EH (cell line): ENCODE measurements at places on chromosomes 7 and 10.

GRCh38 chr10:67629461-67629971 lies 66.5 kb downstream of the CTNNA3 start:
- DNase-seq, result peak; percentile 44

- peak; percentile 69 for DNase-seq
These were observed 1055.1 kb downstream of the KCNMA1 start for GRCh38 chr10:76582531-76582930.

- DNase-seq, result no peak
These were observed 60.9 kb upstream of the ADRB1 start for GRCh38 chr10:113982769-113983168.

GRCh38 chr7:113548137-113548536 lies 370.7 kb downstream of the PPP1R3A start:
- DNase-seq, result no peak

DNA sequence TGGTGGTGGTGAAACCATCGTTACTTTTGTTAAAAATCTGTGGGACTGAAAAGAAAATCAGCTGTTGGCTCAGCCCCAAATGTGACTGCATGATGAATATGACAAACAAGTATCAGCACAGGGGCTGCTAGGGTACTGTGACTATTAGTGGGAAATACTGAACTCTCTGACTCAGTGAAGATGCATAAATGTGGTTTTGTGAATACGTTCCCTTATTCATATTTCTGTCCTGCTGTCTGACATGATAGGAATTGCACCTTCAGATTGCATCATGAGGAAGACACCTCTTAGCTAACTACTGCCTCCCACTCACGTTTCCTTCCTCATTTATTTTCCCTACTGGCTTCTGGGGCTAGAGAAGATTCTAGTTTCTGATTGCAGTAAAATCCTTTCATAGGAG lies 1.4 kb downstream of the CLEC5A start:
- no peak for DNase-seq

DNA sequence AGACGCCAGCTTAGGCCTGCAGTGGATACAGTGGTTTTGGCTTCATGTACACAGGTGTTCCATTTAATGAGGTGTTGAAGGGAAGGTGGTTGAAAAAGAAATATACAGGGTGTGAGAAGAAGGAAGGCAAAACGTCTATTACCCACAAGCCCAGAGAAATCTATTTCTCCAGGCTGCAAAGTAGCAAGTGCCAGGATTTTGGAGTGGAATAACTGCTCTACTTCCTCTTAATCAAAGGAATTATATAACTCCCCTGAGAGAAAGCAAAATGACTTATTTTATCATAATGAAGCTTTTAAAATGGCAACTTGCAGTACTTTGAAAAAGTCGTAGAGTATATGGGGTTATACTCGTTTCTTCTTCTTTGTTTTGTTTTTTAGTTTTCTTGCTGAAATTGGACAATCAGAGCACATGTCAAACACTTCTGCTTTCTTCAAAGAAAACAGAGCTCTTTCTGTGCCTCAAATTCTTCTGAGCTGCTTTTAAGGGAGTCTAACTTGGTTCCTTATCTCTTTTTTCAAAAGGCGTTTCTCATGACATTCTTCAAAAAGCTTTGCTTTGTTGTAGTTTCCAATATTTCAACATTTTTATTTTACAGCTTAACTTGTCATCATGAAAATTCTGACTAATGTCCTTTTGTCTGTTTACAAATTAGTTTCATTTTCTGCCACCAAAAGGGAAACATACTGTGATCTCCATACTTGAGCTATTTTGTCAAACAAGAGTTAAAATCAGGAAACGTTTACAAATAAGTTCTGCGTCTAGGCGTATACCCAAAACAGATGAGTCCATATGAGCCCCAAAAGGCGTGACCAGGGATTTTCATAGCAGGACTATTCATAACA lies 289.7 kb downstream of the FRMD4A start:
- peak; percentile 44 for DNase-seq

DNA sequence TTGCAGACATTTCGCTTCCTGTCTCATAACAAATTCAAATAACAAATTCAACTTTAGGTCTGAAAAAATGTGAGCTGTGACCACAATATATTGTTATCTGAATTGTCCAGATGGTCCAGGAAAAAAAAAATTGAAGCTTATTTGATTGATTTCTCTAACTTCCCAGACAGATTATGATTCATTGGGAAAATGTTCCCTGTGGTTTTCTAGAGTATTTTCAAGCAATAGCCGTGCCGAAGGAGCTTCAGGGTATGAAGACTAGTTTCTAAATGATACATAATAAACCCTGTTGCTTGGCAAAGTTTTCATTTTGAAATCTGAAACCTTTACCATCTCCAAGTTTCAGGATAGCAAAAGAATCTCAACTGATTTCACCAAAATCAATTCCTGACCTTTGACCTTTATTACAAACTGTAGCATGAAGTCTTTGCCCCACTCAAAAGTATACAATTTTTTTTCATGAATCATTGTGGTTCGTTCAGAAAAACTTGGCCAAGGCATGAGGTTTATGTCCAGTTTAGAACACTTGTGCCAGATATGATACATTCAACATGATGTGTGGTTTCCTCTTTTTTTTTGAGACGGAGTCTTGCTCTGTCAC lies 109.9 kb downstream of the JCAD start:
- DNase-seq, result peak; percentile 96

DNA sequence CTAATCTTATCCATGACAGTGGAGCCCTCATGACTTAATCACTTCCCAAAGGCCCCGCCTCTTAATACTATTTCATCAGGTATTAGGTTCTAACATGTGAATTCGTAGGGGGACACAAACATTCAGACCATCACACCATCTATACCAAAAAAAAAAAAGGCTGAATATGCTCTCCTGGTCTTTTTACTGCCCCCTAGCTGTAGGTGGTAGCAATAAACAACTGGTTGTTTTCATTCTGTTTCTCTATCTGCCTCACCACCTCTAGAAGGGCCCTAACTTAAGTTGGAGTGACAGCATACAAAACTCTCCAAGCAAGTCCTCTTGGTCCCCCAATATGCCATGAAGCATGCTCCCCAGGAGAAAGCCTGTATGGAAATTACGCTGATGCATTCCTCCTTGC lies 94.1 kb downstream of the GRM8 start:
- DNase-seq, result no peak
